Fibroblast of upper back skin (primary cell): ENCODE measurements at places on chromosomes 11 and 22.

GRCh38 chr22:37023743-37024338 is 4.3 kb downstream of the MPST start:
- no peak for DNase-seq

- DNase-seq, result peak; percentile 63
Observed at GRCh38 chr11:76918941-76919386, 58.2 kb downstream of the ACER3 start.

GRCh38 chr11:20458905-20459632 is 71.6 kb downstream of the PRMT3 start:
- no peak for DNase-seq

DNA sequence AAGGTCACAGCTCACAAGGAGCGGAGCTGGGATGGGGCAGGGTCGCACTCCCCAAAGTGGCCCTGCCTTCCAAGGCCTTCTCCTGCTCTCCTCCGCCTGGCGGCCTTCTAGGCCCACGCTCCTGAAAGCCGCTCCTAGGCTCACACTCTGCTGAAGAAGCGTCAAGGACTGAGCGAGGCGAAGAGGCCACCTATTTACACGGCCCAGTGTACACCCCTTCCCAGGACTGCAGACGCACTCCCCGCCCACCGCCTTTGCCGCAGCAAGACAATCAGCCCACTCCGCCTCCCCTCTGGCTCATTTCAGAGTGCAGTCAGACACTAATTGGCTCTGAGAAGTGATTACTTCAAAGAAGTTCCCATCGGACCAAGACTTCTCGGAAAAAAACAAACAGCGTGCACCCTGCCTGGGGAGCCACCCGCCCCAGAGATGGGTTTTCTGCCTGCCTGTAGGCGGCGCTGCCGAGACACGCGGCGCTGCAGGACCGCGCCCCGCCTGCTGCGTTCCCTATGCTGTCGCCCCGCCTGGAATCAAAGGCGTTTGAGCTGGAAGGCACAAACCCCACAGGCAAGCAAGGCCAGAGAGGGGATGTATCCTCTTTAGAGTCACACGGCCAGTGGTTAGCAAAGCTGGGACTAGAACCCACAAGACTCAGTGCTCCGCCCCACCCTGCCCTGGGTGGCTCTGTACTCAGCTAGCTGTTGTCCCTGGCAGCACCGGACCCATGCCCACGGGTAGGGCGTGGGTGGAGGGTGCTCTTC is 414.8 kb downstream of the BUD13 start:
- peak; percentile 11 for DNase-seq

- peak; percentile 36 for DNase-seq
Observed at GRCh38 chr11:68373815-68374501, 61.6 kb downstream of the LRP5 start.

- peak; percentile 82 for DNase-seq
Observed at GRCh38 chr11:110087812-110088534, 5.2 kb upstream of the ZC3H12C start.

DNA sequence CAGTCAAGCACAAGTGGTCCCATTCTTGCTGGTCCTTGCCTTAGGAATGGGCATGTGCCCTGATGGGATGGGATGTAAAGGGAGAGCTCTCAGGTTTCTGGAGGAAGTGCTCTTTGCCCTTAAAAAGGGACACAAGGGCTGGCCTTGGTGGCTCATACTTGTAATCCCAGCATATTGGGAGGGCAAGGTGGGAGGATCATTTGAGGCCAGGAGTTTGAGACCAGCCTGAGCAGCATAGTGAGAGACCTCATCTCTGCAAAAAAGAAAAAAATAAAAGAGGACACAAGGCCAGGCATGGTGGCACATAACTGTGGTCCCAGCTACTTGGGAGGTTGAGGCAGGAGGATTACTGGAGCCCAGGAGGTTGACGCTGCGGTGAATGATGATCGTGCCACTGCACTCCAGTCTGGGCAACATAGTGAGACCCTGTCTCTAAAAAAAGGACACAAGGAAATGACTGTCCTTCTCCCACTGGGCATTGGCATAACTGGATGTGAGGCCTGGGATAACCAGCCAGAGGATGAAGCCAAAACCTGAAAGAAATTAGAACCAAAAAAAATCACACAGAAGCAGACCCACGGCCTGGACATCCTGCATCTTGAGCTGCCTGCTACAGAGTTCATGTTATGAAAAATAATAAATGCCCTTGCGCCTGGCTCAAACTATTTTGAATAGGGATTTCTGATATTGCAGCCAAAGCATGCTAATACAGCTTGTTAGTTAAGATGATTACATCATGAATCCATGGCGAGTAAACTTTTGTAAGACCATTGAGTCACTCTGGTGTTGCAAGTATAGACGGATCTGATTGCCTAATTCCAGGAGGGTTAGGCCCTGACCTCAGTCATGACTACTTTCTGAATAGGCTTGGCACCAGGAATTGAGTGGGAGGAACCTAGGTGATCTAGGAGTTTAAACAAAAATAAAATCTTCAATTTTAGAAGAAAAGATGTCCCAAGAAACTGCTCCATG is 12.9 kb upstream of the CRKL start:
- DNase-seq, result peak; percentile 91

GRCh38 chr11:13355191-13355590 is 77.6 kb downstream of the BMAL1 start:
- no peak for DNase-seq

DNA sequence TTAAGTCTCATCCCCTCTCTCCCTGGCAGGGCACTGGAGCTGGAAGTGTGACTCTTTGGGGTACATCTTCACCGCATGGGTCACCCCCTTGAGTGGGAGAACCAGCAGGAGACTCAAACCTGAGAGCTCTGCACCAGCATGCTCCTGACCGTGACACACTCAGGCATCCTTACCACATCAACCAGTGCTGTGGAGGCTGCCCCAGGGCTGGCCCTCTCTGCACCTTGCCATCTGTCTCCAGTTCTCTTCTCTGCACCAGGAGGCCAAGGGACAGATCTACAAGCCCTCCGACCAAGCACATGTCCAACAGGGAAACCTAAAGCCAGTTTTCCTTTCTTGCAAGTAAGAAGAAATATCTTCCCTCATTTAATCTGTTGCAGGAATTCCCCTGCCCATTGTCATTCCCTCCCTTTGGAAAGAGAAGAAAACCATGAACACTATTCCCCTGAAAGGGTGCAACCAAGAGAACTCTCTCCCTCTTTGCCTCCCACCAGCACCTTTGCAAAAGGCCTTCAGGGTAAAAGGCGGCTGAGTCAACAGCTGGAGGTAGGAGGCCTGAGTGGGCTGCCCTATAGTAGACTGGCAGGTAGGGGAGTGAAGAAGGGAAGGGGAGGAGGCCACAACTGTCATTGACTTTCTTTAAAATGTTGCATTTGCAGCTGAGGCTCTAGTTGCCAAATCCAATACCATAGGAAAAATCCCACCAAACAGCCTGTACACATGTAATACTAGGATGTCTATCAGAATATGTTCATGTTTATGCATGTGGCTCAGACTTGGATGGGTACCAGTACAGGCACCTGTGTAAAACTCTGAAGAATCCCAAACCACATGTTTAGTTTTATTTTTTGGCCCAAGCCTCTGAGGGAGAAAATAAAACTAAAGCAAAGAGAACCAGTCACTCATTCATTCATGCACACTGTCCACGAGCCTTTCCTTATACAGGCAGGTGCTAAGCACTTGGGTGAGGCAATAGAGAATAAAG is 117.0 kb downstream of the WT1 start:
- DNase-seq, result no peak

DNA sequence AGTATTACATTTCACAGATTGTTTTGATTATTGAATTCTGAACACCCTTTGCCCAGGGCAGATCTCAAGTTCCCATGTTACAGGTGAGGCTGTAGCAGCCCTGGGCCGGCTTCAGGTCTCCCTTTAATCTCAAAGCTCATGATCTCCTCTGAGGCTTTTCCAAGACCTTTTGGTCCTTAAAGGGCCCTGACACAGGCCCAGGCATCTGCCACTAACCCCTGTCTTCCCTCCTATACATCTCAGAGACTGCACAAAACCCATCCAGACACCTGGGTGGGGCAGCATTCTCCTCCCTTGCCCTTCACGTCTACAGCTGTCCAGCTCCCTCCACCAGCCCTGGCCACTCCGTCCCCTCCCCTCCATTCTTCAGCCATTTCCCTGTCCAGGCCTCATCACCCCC is 37.8 kb downstream of the PDE2A start:
- DNase-seq, result no peak

DNA sequence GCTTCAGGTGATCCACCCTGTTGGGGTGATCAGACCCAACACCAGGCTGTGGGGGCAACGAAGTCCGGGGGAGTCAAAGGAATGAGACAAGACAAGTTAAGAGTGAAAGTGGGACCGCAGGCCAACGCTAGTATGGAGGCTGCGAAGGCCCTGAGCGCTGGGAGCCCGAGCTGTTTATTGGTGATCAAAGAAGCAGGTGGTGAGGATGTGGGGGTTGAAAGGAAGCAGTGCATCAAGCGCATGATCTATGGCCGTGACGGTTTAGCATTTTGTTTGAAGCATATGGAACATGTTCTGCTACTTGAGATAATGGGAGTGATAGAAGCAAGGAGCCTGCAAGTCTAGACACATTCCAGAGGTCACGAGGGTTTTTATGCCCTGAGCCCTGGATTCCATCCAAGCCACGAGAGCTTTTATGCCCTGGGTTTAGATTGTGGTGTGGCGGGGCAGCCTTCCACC is 49.5 kb downstream of the MCHR1 start:
- DNase-seq, result peak; percentile 62

- peak; percentile 49 for DNase-seq
Observed at GRCh38 chr11:76236092-76236999, 30.0 kb upstream of the WNT11 start.

DNA sequence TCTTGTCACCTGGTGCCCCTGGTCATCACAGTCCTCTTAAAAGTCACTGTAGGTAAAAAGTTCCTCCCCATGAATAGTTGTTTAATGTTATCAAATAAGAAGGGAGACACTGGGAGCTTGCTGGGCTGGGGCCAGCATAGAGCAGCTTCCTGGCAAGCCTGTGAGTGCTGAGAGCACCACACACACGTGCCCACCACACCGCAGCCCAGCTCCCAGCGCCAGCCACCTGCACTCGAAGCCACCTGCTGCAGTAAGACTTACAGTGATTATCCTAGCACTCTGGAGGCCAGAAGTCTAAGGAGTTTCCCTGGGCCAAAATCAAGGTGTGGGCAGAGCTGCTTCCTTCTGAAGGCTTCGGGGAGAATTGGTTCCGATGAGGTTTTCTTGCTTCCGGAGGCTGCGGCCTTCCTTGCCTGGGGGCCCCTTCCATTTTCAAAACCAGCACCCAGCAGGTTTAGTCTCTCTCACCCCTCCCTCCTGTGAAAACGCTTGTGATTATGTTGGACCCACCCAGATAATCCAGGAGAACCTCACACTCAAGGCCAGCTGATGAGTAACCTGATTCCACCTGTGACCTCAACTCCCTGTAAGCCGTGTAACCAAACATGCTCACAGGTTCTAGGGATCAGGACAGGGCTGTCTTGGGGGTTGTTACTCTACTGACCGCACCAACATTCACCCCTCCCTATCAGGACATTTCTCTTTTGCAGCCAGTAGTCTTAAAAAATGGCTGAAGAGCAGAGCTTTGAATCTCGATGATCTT is 687.2 kb downstream of the TBC1D22A start:
- no peak for DNase-seq

GRCh38 chr11:87284306-87284705 is 246.6 kb downstream of the TMEM135 start:
- no peak for DNase-seq

GRCh38 chr22:24504956-24505736 is 10.0 kb downstream of the UPB1 start:
- DNase-seq, result no peak

GRCh38 chr22:46033256-46034200 is 56.6 kb upstream of the WNT7B start:
- DNase-seq, result peak; percentile 56

DNA sequence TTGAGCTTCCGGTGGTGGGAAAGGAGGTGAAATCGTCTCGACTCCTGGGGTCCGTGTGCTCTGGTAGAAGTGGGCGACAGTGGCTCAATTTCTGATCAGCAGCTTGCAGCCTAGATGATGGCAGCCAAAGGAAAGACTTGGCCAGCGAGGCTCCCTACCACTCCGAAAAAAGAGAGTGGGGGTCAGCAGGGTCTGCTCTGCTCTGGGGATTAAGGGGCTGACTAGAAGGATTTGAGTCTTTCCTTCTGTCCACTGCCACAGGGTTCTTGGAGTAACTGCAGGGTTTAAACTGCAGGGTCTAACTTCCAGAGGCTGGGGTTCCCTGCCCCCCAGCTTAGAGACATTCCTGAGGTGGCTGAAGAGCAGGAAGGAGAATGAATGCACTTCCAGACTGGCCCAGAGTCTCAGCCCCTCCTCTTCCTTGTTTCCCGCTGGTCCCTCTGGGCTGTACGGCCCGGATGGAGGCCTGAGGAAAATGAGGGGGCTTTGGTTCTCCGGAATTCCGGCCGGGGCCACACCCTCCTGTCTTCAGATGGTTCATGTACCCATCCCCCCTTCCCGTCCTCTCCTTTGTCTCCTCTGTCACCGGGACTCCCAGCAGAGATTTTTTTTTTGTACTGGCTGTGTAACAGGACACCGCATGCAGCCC is 907 bp downstream of the SERPINH1 start:
- DNase-seq, result peak; percentile 82

DNA sequence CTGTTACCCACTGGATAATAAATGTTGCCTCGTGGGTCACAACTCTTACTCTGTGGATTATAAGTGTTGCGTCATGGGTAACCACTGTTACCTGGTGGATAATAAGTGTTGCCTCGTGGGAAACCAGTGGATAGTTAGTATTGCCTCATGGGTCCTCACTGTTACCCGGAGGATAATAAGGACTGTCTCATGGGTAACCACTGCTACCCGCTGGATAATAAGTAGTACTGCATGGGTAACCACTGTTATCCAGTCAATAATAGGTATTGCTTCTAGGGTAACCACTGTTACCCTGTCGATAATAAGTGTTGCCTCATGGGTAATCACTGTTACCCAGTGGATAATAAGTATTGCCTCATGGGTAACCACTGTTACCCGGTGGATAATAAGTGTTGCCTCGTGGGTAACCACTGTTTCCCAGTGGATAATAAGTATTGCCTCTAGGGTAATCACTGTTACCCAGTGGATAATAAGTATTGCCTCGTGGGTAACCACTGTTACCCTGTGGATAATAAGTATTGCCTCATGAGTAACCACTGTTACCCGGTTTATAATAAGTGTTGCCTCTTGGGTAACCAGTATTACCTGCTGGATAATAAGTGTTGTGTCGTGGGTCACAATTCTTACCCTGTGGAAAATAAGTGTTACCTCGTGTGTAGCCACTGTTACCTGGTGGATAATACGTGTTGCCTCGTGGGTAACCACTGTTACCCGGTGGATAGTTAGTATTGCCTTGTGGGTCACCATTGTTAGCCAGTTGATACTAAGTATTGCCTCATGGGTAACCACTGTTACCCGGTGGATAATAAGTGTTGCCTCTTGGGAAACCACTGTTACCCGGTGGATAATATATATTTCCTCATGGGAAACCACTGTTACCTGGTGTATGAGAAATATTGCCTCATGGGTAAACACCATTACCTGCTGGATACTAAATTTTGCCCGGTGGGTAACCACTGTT is 15.7 kb upstream of the NXPE4 start:
- peak; percentile 1 for DNase-seq

GRCh38 chr11:72786305-72787215 is 7.3 kb downstream of the STARD10 start:
- DNase-seq, result no peak

- peak; percentile 13 for DNase-seq
Observed at GRCh38 chr22:35445933-35446332, 46.0 kb downstream of the MCM5 start.

- no peak for DNase-seq
Observed at GRCh38 chr11:61028135-61028729, 56.8 kb downstream of the CD6 start.

- no peak for DNase-seq
Observed at GRCh38 chr22:39360242-39360641, 10.5 kb downstream of the SYNGR1 start.
